NCI-H510A (cell line): ENCODE measurements at places on chromosomes 16 and 17.

- DNase-seq = no peak
These were observed 15.3 kb downstream of the FOXN1 start for GRCh38 chr17:28521311-28522085.

DNA sequence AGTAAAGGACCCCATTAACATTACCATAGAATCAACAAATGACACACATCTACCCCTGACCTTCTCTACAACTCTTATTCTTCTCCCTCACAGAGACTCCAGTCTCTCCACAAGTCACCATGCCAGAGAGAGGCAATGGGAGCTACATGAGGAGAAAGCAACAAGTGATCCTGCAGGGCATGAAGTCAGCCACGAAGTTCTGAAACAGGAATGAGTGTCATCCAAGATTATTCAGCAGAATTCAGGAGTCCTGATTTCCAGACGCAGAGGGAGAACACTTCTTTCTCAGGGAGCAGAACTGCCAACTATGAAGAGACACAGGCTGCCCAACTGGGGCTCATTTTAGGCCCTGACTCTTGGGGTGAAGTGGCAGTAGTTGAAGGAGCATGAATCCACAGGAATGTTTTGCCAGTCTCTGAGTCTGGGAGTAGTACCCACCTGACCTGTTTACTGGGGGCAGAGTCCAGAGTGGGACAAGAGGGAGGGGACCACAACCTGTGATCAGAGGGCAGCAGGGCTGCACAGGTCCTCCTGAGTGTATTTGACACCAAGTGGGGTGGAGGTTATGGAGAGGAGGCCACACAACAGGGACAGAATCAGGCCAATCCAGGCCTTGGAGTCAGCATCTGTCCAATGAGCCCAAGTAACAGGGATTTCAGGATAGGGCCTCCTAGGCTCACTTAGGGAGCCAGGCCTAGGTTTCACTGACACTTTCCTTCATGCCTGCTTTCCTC lies 2.4 kb upstream of the MTMR4 start:
- no peak for DNase-seq

DNA sequence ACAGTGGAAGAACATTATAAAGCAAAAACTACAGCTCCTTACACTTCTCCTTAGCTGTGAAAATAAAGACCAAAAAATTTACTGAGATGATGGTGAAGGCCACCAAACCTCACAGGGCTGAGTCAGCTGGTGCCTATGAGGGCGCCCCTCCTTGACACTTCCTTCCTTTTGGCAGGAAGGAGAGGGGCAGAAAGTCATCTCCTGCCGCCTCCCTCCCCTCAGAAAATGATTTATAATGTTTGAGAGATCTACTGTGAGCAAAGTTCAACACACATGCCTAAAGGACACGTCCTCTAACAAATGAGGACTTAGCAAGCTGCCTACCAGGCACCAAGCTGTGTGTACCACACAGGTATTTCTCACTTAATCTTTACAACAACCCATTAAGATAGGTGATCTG lies 245.7 kb downstream of the PRKCA start:
- DNase-seq = no peak

- no peak for DNase-seq
These were observed 1.5 kb downstream of the NTN1 start for GRCh38 chr17:9022573-9023391.

DNA sequence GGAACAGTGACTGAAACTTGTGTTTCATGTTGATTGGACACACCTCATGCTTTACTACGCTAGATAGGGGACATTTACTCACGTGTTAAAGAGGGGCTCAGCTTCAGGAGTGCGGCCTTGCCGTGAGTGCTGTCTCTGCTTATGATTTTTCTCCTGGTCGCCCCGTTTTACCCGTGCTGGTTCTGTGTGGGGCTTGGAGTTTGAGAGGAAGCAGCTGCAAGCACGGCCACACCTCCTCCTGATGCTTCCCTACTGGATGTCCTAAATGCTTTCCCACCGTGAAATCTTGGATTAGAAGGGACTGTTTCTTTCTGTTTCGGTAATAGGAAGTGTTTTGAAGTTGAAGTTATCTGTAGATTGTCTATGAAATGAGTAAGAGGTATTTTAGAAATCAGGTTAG lies 54.0 kb upstream of the ZNF750 start:
- no peak for DNase-seq

GRCh38 chr16:52799149-52799548 lies 252.2 kb upstream of the TOX3 start:
- DNase-seq = no peak

DNA sequence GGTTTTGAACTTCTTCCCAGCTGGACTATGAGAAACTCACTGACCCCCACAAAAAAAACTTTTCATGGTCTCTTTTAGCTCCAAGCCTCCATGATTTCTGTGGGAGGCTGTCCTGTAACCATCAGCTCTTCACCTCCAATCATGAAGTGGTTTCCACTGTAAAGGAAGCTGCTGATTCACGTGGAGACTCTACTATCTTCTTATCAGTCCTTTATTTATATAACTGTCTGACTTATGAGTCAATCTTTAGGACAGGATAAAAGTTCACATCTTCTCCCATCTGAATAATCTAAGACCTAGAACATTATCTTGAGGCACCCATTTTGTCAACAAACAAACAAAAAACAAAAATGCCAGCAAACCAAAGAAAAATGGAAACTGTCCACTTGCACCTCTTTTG lies 409.9 kb downstream of the SLC39A11 start:
- DNase-seq = no peak

DNA sequence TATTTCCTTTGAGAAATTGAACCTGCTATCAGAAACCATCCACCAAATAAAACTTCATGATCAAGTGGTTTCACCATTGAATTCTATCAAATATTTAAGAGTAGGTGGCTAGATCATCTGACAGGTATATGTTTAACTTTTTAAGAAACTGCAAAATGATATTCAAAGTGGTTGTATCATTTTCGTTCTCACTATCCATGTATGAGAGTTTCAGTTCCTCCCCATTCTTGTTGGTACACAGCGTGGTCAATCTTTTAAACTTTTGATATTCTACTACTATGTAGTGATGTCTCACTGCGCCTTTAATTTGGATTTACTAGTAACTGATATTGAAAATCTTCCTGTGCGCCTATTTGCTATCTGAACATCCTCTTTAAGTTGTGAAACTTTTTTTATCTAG lies 163.7 kb downstream of the CYB561 start:
- no peak for DNase-seq

DNA sequence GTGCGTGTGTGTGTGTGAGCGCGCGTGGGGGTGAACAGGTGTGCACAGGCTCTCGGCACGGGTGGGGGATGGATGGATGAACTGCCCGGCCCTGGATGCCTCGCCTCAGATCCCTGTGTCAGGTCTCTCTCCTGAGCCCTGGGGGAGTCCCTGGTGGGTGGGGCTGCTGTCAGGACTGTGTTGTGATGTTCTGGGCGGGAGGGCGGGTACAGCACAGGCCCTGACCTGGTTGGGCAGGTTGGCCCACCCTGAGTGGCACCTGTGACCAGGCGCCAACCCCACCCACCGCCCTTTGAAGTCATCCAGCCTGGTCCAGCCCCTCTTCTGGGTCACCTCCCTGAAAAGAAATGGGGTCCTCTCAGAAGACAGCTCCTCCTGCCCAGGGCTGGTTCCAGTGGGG lies 41.6 kb upstream of the TAC4 start:
- DNase-seq = no peak

- DNase-seq = no peak
These were observed 3.1 kb downstream of the PPP1R1B start for GRCh38 chr17:39629898-39630297.

- no peak for DNase-seq
These were observed 28.3 kb downstream of the STH start for GRCh38 chr17:46027048-46027975.

- no peak for DNase-seq
These were observed 16.8 kb downstream of the CPD start for GRCh38 chr17:30395398-30396022.

- no peak for DNase-seq
These were observed 3.6 kb downstream of the CDC42EP4 start for GRCh38 chr17:73308017-73308823.

- no peak for DNase-seq
These were observed 4.8 kb downstream of the CA5A start for GRCh38 chr16:87931504-87931903.

GRCh38 chr16:85473323-85473722 lies 139.8 kb upstream of the GSE1 start:
- no peak for DNase-seq

DNA sequence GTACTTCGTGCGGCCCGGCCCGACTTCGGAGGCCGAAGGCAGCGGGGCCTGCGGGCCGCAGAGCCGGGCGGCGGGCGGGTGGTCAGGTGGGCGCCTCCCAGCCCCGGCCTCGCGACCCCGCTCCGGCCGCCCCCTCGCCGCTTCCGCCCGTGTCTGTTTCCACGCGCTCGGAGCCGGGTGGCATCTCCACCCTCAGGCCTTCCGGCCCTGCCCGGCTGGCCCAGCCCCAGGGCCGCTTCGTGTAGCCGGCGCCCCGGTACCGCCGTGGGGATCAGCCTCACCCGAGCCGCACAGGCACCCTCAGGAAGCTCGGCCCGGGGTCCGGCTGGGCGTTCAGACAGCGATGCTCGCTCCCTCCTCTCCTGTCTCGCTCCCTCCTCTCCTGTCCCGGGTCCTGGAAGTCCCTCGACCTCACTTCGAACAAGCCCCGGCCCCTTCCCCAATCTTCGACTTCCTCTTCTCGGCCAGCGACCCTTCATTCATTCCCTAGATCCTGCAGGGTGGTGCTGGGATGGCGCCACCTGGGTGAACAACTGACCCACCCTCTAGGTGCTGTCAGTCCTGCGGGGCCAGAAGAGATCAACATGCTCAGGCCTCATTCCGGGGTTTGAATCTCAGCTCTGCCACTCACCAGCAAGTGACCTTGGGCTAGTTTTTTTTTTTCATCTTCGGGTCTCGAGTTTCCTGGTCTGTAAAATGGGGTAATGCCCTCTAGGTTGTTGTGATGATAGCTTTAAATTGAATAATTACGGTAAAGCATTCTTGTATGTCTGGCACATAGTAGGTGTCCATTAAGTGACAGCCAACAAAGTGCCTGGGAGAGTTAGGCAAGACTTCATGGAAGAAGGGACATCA lies 610 bp downstream of the VPS4A start:
- DNase-seq = no peak

GRCh38 chr17:9162275-9162985 lies 141.1 kb downstream of the NTN1 start:
- DNase-seq = no peak

DNA sequence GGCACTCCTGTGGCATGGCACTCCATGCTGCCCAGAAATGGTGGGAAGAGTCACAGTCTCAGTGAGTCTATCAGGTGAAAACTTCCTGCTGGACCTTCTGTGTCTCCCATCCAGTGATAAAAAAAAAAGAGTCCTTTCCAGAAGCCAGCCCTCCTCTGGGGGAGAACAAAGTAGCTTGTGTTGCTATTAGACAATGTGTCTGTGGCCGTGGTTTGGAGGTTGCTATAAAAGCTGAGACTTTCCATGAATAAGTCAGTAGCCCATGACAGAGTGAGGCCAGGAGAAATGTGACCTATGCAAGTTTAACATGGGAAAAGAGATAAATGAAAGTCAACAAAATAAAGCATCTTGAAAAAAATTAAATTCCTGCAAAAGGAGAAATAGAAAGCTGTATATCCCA lies 250.7 kb upstream of the MON1B start:
- no peak for DNase-seq

- no peak for DNase-seq
These were observed 65.0 kb upstream of the AXIN2 start for GRCh38 chr17:65626451-65626850.

GRCh38 chr17:61621317-61621716 lies 30.3 kb upstream of the NACA2 start:
- DNase-seq = no peak

DNA sequence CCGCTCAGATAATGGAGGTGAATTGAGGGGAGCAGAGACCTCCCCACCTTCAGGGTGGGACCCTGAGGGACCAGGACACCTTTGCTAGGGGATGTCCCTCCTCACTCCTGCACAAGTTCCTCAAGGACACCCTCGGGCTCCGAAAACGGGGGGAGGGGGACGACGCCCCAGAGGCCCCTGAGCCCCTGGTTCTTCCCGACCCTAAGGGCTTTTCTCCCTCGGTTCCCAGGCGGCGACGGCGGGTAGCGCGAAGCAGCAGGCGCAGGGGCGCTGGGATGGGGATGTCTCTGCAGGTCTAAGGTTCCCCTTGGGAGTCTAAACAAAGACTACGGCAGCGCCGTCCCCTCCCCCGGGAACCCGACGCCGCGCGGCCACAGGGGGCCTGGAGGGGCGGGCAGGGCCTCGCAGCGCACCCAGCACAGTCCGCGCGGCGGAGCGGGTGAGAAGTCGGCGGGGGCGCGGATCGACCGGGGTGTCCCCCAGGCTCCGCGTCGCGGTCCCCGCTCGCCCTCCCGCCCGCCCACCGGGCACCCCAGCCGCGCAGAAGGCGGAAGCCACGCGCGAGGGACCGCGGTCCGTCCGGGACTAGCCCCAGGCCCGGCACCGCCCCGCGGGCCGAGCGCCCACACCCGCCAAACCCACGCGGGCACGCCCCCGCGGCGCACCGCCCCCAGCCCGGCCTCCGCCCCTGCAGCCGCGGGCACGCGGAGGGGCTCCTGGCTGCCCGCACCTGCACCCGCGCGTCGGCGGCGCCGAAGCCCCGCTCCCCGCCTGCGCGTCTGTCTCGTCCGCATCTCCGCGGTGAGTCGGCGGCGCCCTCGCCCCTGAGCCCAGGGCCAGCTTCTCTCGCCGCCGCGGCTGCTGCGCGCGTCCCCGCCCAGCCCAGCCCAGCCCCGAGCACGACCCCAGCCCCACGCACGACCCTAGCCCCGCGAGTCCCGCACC lies 36.7 kb upstream of the NDRG4 start:
- DNase-seq = peak; percentile 3

DNA sequence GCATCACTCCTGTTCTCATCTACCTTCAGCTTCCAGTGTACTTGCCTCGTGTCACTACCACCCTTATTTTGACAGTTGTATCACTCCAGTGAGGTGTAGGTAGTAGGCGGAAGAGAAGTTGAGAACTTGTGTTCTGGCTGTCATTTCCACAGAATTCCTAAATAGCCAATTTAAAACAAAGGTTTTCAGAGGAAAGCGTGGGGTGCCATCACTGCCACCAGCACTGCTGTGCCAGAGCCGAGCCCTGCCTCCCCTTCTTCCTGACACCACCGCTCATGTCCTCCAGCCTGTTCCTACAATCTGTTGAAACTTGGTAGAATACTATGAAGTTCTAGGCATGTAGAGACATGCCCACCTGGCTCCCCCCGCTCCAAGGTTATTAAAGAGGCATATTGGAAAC lies 215.8 kb downstream of the TANC2 start:
- no peak for DNase-seq

DNA sequence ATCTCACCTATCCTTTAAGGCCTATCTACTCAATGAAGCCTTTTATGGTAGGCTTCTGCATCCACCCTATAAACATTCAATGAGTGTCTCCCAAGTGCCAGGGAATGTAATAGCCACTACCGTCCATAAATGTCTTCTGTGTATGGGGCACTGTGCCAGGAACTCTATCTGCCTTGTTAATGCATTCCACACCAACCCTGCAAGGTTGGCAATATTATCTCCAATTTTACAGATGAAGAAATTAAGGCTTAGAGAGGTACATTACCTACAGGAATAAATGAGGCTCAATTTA lies 20.0 kb downstream of the MAP3K14 start:
- DNase-seq = no peak
